ENCODE measurements at places on chromosomes 5 and 9. TPM values are rescaled to one million over a fixed set of nuclear protein-coding genes. Genes with fewer than 3 reads are reported as not detected.

PRR16 gene
- total RNA-seq: not detected

NUTM2G gene
- total RNA-seq: not detected

DNA sequence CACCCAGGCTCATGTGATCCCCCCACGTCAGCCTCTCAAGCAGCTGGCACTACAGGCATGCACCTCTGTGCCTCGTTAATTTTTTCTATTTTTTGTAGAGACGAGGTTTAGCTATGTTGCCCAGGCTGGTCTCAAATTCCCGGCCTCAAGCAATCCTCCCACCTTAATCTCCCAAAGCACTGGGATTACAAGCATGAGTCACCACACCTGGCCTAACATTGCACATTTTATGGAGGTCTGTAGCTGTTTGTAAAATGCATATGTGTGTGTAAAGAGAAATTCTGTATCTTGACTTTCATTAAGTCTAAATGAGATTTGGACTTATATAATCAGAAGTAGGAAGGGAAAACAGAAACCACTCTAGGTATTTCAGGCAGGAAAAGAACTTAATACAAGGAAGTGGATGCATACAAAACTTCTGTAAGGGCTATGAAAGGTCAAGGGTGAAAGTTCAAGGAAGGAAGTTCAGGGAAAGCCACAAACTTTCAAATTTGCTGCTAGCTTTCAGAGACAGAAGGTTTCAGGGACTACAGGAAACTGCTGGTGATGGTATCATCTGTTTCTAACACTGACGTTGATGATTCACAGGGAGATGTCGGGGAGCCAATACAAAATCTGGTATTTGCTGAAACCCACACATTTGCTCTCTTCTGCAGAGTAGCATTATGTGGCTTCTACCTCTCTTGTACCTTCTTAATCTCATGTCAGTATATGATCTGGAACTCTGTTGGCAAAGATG is 209.4 kb downstream of the PIK3R1 start:
- peak; percentile 48 for DNase-seq

GRCh38 chr9:81108391-81108790 is 581.0 kb downstream of the TLE1 start:
- no peak for DNase-seq

- DNase-seq: no peak
These were observed 14.2 kb downstream of the KIAA1958 start for GRCh38 chr9:112500842-112501241.

- peak; percentile 79 for DNase-seq
These were observed 34.1 kb downstream of the IRF1 start for GRCh38 chr5:132456296-132456986.

GRCh38 chr5:165187815-165188214 is 1682.4 kb downstream of the MAT2B start:
- no peak for DNase-seq

DNA sequence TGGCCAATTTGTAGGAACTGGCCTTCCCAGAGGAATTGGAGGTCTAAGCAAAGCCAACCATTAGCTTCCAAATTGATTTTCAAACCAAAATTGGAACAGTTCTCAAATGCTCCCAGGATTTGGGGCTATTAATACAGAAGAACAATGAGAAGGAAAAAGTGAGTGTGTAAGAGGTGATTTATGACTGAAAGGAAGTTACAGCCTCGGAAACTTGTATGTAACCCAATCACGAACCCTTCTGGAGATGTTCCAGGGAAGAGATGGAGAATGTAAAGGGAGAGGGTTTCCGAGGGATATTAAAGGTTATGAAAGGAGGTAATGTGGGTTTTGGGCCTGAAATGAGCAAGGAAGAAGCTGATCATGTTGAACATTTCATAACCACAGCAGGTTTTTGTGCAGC is 93.2 kb upstream of the CXCL14 start:
- no peak for DNase-seq

MEF2C gene
- total RNA-seq: 0.07 TPM

GRCh38 chr9:127424676-127424999 is 456 bp downstream of the ZNF79 start:
- peak; percentile 69 for DNase-seq

Measured in activated CD4-positive, alpha-beta T cell treated with anti-CD3 and anti-CD28 coated beads for 36 hours (primary cell).